ENCODE measurements at places on chromosomes 2 and 18. TPM values are rescaled to one million over a fixed set of nuclear protein-coding genes. Genes with fewer than 3 reads are reported as not detected.

RBKS gene
- total RNA-seq, result 1.1 TPM

SP140 gene
- total RNA-seq, result 1.4 TPM

KIF5C gene
- total RNA-seq, result 0.28 TPM

SNTG2 gene
- total RNA-seq, result 0.56 TPM

AGXT gene
- total RNA-seq, result not detected

SAG gene
- not detected for total RNA-seq

OSBPL1A gene
- total RNA-seq, result 50.3 TPM

UGT1A10 gene
- not detected for total RNA-seq

KATNAL2 gene
- 1.4 TPM for total RNA-seq

GAREM1 gene
- 2.3 TPM for total RNA-seq
